ENCODE measurements at places on chromosomes 7 and 10.

GRCh38 chr7:93948106-93948505 is 26.6 kb downstream of the GNG11 start:
- no peak for DNase-seq

DNA sequence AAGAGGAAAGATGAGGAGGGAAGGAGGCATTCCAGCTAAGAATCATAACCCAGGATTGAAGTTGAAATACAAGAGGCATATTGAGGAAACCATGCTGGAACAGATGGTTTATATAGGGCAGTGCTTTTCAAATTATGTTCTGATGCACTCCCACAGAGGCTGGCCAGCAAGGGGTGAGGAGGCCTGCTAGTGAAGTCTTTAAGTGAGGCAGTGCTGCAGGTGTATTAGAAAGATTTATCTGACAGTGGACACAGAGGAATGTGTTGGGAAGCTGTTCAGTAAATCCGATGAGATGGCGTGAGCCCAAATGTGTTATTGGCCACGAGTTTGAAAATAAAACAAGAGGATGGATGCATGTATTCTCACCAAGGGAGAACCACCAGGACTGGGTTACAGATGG is 28.6 kb downstream of the REEP3 start:
- no peak for DNase-seq

DNA sequence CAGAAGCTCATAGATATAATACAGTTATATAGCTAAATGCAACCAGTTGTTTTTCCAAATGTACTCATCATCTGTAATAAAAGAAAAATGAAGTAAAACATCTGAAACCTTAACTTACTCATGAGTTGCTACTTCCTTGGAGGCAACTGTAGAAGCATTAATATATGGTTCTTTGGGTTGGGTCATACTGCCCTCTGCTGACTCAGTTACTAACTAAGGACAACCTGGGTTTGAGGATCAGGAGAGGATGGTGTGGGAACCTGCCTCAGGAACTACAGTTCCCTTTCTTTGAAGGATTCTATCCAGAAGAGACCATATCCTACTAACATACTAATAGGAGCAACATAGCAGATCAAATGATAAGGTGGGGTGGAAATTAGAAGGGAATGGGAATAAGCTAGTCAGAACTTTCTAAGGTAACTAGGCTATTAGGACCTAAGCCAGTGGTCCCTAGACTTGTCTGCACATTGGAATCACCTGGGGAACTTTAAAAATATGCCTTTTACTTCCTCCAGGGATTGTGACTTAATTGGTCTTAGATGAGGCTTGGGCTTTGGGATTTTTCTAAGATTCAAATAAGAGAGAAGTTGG is 20.7 kb downstream of the COX15 start:
- peak; percentile 1 for DNase-seq

DNA sequence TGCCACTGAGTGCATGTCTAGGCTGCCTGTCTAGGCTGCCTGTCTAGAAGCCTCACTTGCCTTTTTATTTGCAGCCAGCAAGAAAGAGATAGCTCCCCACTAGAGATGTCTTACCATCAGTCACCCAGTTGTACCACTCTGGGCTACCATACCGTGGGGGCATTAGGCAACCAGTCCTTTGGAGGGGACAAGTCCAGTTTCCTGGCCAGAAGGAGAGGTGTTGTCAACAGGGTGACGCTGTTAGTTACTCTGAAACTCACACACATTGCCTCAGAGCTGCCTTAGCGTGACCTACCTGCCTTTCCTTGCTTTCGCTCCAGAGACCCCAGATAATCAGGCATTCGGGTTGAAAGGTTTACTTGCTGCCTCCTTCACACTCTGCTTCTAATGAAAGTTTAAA is 155.4 kb downstream of the CELF2 start:
- no peak for DNase-seq

DNA sequence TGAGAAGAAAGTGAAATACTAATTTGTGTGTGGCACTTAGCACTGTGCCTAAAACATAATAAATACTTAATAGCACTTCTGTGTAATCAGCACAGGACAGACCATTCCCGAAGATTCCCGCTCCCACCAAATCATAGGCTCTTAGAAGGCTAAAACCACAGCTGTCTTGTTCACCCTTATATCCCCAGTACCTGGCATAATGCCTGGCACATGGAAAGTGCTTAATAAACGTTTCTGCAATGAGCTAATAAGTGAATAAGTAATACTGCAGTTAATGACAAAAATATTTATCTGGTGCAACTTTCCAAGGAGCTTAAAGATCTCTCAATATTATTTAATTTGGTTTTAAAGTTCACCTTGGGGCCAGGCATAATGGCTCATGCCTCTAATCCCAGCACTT is 43.2 kb downstream of the MTURN start:
- no peak for DNase-seq

DNA sequence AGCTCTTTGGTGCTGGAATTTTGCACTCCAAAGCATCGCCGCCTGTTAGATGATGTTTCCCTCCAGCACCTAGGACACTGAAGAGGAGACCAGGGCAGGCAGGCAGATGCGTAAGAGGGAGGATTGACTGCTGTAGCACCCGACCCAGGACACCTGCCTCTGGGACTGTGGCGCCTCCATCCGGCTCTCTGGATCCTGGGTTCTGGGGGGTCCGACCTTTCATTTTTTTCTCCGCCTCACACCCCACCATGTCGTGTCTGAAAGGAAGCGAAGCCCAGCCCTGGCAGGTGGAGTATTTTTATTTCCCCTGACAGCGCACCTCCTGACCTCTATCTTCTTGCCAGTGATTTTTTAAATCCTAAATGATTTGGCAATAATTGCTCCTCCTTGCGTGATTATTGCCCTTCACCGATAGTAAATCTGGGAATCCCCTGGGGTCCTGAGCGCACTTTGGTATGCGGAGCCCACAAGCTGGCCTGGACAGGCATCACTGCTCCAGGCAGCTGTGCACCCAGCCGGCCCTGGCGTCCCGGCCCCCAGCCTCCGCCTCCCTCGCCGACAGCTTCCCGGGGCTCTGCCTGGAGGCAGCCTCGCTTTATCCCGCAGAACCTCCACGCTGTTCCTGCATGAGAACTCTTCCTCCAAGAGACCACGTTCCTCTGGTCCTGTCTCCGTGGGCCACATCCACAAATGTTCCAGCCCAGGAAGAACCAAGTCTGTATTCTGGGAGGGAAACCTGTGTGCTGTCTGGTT is 48.4 kb downstream of the LHPP start:
- no peak for DNase-seq

DNA sequence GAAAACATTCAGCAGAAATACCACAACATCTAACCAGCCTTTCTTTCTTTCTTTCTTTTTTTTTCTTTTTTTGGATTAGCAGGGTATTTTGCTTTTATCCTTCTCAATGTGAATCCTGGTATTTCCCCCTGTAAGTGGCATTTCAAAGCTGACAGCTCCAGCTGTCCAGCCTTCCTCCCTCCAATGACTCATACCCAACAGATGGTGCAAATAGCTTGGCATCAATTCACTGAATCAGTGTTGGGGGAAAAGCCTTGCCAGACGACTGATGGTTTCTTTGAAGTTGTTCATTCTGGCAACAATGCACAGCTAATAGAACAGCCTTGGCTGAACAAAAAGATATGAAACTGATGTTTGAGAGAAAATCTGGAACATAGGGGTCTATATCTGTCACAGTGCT is 316.8 kb upstream of the STEAP1 start:
- no peak for DNase-seq

GRCh38 chr10:116286626-116287200 is 13.7 kb upstream of the GFRA1 start:
- no peak for DNase-seq

- DNase-seq, result no peak
Measured at GRCh38 chr7:121411597-121411979, 15.5 kb upstream of the FAM3C start.

All from stimulated activated CD8-positive, alpha-beta memory T cell treated with anti-CD3 and anti-CD28 coated beads, Interleukin-2, amount 100 ng/mL, for 1 hour (primary cell).